ENCODE measurements at places on chromosomes 4 and X.

GRCh38 chr4:84722720-84723119, 139.8 kb downstream of the CDS1 start:
- no peak for ATAC-seq

- peak; percentile 74 for ATAC-seq
Observed at GRCh38 chrX:119763181-119763580, 4.8 kb downstream of the SOWAHD start.

DNA sequence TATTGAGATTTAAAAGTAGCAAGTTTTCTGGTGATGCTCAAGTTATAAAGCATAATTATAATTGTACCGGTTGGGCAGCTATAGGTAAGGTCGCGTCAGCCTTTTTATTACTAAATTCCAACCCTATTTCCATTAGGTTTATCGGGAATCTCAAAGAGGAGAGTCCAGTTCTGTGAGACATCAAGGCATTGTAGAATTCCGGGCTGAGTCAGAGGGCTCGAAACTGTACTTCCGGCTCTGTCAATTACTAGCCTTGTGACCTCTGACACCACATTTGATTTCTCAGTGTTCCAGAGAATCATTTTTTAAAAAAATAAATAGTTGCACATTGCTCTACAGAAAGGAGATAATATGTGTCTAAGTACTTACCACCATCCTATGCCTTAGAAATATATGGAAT, 4.3 kb downstream of the IL1RAPL1 start:
- ATAC-seq: no peak

DNA sequence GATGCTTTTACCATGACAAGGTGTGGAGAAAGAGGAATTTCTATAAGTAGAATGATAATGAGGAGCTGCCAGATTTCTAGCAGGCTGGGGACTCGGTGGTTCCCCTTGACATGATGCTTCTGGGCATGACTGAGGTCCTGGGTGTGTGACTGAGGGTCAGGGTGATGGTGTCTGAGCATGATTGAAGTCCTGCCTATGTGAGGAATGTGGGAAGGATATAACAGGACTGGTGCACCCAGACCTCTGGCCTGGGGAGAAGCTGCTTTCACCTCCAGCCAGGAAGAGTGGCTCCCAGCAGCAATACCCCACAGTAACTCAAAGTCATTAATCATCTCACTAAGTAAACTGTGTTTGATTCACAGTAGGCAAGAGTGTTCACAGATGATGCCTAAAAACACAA, 17.4 kb downstream of the SORBS2 start:
- ATAC-seq: no peak

Data from SK-N-SH treated with all-trans-retinoic acid at 6 μM for 48 hours (cell line).